ENCODE measurements at places on chromosomes 4 and X.

GRCh38 chr4:174281182-174281737 is 2.2 kb downstream of the FBXO8 start:
- no peak for DNase-seq

DNA sequence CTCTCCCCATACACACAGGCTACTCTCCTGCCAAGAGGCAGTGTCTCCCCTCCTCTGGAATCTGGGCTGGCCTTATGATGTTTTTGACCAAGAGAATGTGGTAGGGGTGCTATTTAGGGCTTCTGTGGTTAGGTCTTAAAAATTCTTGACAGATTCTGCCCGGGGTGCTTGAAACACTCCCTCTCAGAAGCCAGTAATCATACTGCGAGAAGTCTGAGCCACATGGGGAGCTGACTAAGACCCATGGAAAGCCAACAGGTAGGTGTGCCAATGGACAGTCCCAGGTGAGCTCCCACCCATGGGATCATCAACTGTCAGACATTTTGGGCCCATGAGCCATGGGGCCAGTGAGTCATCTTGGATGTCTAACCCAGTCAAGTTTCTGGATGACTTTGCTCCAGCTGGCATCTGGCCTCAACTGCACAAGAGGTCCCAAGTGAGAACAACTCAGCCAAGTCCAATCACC is 315.7 kb downstream of the FBXW7 start:
- peak; percentile 12 for DNase-seq

- DNase-seq = no peak
Measured at GRCh38 chr4:137608085-137608484, 75.8 kb upstream of the PCDH18 start.

GRCh38 chr4:130393642-130394041 is 1297.7 kb downstream of the C4orf33 start:
- no peak for DNase-seq

DNA sequence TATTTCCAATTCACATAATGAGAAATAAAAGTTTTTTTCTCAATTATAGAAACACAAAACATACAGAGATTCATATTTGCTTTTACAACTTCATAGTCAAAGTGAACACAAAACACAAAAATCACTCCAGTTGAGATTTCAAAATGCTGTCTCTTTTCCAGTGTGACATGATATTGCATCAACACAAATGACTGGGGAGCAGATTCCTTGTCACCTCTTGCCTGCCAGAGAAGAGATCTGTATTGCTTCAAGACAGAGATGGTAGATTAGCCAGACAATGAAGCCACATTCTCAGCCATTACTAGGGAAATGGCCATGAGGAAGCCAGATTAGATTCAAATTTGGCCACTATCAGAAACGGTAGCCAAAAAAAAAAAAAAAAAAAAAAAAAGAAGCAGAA is 2313.1 kb upstream of the AGA start:
- DNase-seq = no peak

DNA sequence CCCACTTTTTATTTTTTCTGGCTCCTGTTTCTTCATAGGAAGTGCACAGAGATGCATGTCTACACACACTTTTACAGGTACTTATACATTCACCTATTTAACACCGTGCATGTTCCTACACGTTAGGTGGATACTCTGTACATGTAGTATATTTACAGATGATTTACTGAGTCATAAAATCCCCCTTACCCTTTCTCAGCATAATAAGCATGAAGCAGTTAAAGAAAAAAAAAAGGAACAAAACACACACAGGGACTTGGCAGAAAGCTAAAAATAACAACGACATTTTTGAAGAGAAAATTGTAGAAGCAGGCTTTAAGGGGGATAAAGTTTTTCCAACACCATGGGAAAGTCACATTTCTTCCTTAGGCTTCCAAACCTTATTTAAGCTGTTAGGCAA is 96.4 kb upstream of the IQCM start:
- no peak for DNase-seq

DNA sequence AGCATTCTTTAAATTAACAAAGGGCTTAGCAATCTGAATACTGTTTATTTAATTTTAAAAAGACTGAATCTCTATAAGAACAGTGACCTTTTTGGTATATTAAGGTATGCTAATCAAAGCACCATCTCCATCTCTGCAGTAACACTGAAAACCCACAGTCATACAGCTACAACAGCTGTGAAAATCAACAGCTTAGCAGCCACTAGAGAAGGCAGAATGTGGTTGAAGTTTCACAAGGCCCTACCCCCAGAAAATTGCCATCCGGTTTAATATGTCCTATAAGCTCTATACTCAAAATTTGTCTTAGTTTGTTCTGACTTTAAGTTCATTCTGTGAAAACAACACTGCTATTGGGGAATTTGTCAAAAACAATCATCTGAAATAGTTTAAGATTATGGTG is 128.7 kb downstream of the OPHN1 start:
- no peak for DNase-seq

- no peak for DNase-seq
Measured at GRCh38 chr4:108831291-108831690, 68.4 kb upstream of the ETNPPL start.

DNA sequence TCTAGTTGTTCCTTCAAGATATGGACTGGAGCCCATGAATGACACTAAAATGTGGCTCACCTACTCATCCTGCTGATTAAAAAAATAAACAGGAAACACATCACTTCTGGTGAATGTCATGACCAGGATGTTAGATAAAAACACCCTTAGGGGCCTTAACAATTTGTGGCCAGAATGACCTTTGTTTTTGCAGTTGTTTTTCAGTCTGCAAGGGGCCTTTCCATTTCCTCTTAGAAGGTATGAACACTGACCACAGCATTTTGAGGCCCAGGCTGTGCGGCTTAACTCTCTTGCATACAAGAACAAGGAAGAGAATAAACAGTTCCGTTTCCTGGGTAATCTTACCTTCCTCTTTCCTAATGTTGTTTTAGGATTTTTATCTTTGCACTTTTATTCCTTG is 113.2 kb downstream of the IL1RAPL2 start:
- no peak for DNase-seq

DNA sequence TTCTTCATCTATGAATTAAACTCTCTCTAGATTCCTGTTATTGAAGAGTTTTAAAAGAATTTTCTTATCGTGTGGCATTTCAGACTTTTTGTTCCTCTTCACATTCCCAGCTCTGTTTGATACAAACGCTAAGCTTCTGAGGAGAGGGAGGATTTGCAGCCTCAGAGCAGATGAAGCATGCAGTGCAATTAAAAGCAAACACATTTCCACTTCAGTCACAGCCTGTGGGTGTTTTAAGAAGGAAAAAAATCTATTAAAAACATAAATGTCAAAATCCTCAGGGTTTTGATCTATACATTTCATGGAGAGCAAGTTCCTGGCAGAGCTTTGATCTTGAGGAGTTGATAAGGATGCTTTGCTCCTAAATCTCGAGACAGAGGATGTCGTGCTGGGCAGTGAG is 442.4 kb upstream of the BOD1L1 start:
- no peak for DNase-seq

DNA sequence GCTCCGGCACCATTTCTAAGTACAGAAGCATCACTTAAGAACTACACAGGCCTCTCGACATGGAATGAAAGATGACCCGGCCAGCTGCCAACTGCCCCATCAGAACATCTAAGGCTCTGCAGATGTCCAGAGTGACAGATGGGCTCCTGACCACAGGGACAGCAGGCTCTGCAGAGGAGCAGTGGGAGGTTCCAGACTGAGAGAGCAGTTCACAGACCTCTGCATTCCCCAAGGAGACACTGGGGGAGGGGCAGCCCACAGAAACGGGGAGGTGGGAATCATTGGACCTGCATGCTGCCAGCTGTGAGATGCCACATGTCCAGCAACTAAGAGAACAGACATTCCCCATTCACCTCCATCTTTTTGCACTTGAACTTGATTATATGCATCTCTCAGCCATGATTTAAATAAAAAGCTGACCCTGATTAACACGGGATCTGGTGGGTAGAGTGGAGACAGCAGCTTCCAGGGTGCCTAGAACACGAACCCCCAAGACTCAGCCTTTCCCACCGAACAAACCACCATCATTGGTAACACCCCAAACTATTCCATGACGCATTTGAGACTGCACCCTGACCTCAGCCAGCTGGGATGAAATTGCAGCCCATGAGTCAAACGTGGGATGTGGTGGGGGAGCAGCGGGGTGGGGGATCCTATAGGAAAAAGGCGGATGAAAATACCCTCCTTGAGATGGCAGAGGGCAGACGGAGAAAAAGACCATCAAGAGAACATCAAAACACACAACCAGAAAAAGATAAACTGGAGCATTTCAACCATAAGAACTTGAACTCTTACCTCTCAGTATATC is 47.2 kb downstream of the AFAP1 start:
- DNase-seq = no peak

DNA sequence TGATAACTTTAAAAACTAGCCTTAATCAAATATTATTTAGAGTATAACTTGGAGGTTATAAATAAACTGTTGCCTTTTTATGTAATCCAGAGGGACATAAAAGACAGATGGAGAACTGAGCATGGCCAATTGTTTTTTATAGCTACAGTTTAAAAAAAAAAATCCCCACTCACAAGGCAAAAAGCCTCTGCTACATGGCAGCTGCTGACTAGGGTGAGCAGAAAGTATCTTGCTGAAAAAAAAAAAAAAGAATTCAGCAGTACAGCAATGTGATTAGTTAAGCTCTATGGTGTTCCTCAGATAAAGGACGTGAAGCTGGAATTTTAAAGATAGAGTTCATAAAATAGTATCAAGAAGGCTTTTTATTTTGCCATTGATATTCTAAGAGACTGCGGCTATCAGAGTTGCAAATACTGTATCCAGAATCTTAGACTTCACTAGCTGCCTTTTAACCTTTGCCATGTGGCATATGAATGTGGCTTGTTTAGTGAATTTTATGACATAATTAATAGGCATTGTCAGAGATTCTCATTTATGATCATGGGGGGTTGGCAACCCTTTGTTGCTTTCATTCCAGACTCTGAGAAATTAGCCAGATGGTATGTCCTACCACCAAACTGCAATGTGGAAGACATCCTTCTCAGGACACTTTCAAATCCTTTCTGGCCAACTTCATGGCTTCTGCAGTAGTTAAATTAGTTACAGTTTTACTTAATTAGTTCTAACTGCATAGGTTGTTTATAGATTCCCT is 498.0 kb downstream of the STPG2 start:
- DNase-seq = no peak

GRCh38 chr4:166535865-166536264 is 662.8 kb downstream of the TLL1 start:
- DNase-seq = no peak
